ENCODE measurements at places on chromosomes 4 and X.

DNA sequence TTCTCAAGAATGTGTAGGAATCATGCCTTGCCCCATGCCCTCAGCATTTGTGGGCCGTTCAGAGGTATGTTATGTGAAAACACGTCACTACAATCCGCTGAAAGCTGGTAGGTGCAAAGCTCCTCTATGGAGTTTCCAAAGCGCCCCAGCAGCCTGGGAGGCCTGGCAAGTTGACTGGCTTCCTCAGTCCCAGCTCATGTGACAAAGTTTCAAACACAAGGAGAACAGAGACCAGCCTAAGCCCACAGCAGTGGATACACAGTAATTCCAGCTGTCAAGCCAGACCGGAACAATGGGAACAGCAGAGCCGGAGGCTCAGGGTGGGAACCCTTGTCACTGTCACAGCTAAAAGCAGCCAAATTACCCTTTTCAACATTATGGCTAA lies 33.5 kb downstream of the NAT8L start:
- DNase-seq, result no peak

- DNase-seq, result no peak
Observed at GRCh38 chr4:113809311-113809710, 47.8 kb upstream of the CAMK2D start.

DNA sequence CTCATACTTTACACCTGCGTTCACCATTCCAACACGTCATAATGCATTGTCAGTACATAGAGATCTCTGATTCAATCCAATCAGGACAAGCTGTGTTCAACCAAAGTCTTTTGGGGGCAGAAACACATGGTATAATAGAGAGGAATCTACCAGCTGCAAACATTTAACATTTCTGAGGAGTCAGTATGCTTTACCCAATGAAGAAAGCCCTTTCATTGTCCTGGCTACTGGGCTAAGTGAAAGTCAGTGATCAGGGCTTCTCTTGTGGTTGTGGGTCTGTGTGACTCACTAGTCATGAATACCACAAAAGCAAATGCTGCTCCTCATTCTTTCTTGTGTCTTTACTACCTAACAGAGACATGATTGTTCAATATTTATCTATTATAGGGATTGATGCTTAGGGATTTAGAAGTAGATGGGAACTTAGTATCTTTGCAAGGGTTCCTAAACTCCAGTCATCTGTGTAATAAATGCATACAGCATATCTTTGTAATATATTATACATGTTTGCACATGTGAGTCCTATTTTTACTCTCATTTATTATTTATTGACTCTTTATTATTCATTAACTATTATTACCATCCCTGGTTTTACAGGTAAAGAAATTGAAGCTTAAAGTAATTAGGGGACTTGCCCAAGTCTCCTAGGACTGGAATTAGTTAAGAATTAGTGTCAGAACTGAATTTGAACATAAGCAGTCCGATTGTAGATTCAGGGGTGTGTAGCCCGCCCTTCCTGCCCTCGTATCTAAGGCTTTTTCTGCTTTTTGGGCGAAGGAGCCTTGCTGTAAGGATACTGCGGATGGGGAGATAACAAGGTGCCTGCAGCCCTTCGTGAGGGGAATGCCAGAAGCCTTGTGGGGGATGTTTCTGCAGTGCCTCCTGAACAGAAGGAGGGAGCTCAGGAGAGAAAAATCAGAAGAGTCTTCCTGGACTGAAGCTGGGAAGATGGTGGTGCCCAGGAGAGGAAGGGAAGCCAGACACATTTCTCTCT lies 353.1 kb upstream of the BOD1L1 start:
- DNase-seq, result no peak

GRCh38 chr4:98485816-98486345 lies 172.5 kb downstream of the TSPAN5 start:
- DNase-seq, result no peak

DNA sequence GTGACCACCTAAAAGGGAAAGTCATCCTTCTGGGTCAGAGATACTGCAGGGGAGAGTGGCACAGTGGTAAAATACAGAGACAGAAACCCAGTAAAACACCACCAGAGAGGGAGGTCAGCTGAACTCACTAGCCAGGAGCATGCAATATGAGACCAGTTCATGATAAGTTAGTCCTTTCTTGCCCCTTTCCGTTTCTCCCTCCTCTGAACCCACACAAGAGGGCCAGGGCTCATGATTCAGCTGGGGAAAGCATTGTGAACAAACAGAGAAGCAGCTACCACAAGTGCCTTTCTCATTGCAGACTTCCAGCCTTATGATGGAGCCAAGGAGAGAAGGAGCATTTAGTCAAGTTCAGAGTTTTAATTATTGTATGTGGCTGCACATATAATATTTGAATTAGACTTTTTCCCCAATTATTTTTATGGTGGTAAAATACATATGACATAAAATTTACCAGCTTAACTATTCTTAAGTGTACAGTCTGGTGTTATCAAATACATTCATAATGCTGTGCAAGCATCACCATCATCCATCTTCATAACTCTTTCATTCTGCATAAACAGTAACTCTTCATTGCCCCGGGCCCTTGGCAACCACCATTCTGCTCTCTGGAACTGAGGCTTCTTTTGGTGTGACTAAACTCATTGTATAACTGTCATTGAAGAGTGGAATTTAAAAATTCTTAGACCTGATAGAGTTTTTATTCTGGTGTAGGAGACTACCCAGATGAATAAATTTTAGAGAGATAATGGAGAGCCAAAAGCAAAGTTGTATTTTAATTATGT lies 114.6 kb downstream of the DDIT4L start:
- DNase-seq, result no peak

DNA sequence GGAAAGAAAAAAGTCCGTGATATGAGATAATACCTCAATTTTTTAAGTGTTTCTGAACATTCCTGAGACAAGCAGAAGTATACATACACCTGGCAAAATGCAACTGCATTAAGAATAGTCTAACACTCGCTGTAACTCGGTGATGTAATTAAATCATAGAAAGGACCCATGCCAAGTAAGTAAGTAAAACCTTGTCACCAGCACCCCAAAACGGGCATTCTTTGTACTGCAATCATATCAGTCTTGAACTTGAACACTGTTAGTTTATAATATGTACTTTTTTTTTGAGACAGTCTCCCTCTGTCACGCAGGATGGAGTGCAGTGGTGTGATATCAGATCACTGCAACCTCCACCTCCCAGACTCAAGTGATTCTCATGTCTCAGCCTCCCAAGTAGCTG lies 47.4 kb downstream of the SMIM14 start:
- DNase-seq, result no peak
